ENCODE measurements at places on chromosomes 6 and 20.

DNA sequence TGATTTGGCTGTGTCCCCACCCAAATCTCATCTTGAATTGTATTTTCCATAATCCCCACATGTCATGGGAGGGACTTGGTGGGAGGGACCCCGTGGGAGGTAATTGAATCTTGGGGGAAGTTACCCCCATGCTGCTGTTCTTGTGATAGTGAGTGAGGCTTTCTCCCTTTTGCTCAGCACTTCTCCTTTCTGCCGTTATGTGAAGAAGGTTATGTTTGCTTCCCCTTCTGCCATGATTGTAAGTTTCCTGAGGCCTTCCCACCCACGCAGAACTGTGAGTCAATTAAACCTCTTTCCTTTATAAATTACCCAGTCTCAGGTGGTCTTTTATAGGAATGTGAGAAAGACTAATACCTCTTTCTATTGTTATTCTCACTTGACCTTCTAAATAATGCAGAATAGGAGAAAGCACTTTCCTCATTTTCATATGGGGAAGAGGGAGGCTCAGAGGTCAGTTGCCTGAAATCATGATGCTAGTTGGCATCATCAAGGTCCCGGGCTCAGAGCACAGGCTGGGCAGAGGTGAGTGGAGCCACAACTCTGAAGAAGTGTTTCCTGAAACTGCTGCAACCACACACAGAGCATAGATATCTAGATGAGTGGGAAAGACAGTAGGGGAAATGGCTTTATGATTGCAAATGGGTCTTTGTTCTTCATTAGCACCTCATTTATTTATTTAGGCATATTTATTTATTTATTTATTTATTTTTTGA is 191.0 kb downstream of the QKI start:
- DNase-seq: no peak

GRCh38 chr20:58749098-58749769 is 56.6 kb downstream of the NPEPL1 start:
- no peak for DNase-seq

GRCh38 chr6:150536835-150537234 is 62.9 kb upstream of the PLEKHG1 start:
- DNase-seq: no peak

DNA sequence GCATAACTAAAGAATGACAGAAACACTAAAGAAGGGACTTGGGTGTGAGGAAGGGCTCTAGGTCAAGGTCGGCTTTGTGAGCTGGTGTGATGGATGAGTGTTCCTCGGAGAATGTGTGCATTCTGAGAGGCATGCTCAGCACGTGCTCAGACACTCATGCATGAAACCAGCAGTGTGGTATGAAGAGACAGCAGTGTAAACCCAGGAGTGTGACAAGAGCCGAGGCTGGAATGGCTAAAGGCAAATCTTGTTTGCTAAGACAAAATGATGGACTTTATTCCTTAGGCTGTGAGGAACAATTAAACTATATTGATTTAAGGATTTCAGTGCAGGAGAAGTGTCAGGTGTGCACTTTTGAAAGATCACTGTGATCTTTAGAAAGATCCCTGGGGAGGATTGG is 107.4 kb upstream of the MAP7 start:
- DNase-seq: no peak

GRCh38 chr20:52150440-52151258 is 40.9 kb downstream of the ZFP64 start:
- DNase-seq: no peak

GRCh38 chr6:14784596-14785492 is 461.0 kb upstream of the JARID2 start:
- DNase-seq: no peak

- DNase-seq: no peak
These were observed 272.1 kb downstream of the LRFN2 start for GRCh38 chr6:40315060-40315459.

- DNase-seq: no peak
These were observed 74.5 kb downstream of the HUS1B start for GRCh38 chr6:582370-582769.

DNA sequence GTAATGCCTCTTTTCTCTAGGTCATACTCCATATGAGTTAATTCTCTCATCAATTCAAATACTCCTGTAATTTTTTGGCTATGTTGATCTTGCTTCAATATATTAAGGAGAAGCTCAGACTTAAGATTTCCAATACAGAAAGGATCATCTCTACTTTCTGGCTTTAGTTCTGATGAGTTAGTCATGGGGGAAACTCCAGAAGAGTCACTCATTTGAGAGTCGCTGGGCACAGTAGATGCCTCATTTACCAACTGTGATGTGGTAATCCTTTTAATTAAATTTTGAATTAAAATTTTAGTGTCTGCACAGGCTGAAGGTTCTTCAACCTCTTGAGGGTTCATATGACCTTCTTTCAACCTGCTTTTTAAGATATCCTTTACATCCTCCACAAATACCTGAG is 38.5 kb downstream of the DST start:
- DNase-seq: no peak

DNA sequence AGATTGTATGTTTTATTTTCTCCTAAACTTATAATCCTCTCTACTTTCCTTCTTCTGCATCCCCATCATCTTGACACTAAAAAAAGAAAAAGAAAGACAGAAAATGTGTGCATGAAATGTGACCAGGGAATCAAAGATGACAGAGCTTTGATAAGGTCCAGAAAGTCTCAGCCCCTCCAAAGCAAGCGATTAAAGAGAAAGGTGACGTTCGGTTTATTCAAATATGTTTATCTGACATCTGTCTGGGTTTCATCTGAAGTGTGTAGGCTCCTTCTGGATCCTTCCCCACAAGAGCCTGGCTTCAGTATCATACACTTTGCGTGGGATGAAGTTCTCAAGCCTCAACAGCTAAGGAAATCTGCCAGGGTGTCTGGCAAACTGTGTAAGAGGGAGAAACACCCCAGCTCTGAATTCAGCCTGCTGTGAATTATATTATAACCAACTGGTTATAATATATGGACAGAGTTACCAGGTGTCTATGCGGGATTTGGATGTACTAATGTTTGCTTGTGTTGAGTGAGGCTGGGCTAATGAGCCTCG is 263.0 kb downstream of the ZNF217 start:
- no peak for DNase-seq

DNA sequence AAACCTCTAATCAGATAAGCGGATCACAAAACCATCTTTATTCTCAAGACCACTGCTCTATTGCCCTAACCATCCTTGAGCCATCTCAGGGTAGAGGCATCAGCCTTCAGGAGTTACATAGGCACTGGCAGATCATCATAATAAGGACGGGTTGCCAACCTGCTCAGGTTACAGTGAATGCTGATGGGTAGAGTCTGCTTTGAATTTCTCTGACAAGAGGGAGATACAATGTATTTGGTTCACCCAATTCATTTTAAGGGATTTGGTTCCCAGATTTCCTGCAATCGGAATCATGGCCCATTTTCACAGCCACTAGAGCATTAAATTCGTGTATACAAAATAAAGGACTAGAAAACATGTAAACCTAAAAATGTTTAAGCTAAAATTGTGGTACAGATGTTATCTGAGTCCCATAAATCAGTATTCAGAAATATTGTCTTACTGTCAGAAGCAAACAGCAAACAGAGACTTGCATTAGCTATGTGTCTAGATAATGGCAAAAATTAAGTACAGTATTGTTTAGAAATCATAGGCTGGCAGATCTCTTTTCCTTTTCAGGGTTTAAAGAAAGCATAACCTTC is 41.9 kb upstream of the TMEM170B start:
- no peak for DNase-seq

DNA sequence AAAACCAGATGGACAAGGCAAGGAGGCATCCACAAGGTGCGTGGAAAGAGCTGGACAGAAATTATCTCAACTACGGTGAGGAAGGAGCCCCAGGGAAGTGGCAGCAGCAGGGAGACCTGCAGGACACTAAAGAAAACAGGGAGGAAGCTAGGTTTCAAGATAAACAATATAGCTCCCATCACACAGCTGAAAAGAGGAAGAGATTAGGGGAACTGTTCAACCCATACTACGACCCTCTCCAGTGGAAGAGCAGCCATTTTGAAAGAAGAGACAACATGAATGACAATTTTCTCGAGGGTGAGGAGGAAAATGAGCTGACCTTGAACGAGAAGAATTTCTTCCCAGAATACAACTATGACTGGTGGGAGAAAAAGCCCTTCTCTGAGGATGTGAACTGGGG is 26.8 kb downstream of the TRMT6 start:
- no peak for DNase-seq

GRCh38 chr6:170459451-170459850 is 93.7 kb downstream of the PSMB1 start:
- DNase-seq: no peak

DNA sequence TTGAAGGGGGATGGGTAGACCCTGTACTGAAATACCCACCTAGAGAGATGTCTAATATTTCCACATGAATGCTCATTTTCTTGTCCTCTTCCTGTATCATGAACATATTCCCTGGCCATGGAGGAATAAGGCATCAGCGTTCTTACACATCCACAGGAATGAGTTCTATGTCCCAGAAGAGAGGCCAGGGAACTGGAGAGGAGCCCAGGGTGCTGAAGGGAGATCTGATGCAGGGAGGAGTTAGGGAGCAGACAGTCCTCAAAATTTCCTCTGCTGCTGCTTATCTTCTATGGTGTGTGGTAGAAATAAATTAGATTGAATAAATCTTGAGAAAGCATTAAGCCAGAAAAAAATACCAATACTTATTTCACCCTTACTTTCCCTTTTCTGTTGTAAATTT is 295.0 kb downstream of the KCNQ5 start:
- DNase-seq: no peak

DNA sequence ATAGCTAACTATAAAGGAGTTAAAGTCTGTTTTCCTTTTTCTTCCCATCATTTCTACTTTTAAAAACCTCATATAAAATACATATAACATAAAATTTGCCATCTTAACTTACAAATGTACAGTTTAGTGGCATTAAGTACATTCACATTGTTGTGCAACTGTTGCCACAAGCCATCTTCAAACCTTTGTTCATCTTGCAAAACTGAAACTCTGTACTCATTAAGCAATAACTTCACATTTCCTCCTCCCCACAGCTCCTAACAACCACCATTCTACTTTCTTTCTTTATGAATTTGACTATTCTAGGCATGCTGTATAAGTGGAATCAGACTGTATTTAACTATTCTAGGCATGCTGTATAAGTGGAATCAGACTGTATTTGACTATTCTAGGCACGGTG is 4.5 kb downstream of the CCDC170 start:
- no peak for DNase-seq

DNA sequence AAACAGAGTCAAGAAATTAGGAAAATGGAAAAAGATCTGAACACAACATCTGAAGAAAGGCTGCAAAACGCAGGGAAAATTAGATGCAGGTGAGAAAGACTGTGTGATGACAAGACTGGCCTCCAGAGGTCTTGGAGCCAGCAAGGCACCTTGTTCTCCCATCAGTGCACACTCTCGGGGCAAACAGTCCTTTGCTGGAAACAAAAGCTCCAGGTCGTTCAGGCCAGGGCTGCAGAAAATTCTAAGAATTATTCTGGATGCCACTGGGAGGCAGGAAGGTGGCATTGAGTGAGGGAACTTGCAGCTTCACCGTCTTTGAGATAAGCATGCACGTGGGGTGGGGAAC is 219.9 kb upstream of the SSTR4 start:
- DNase-seq: no peak

- DNase-seq: no peak
These were observed 57.5 kb downstream of the RIN2 start for GRCh38 chr20:19815553-19815991.

- DNase-seq: no peak
These were observed 3.3 kb downstream of the MGME1 start for GRCh38 chr20:17972121-17972520.

GRCh38 chr6:39965751-39966150 is 31.5 kb upstream of the MOCS1 start:
- DNase-seq: no peak

- no peak for DNase-seq
These were observed 228.8 kb downstream of the DHX35 start for GRCh38 chr20:39190666-39191570.

DNA sequence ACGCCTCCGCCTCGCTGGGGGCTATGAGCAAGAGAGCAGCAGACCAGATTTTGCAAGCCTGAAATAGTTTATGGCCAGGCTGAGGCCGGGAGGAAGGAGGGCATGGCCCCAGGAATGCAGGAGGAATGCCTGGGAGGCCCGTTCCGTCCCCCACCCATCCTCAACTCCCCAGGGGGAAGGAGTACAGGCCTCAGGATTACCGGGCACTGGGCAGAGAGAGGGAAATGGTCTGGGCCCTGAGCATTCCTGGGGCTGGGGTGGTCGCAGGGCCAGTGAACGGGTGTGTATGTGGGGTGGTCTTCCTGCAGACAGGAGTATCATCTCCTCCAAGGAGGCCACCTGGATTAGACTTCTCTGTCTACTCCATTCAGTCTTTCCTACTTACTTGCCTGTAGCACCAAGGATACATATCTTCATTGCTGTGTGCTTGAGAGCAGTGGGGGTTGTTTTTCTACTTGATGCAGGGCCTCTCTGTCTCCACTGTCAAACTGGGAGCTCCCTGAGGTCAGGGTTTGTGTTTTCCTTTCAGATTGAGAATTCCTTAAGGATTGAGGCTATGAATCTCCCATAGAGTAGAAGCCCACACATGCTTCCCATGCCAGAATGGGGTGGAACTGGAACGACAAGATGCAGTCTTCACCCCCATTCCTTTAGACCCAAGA is 81.3 kb downstream of the VEGFA start:
- no peak for DNase-seq

DNA sequence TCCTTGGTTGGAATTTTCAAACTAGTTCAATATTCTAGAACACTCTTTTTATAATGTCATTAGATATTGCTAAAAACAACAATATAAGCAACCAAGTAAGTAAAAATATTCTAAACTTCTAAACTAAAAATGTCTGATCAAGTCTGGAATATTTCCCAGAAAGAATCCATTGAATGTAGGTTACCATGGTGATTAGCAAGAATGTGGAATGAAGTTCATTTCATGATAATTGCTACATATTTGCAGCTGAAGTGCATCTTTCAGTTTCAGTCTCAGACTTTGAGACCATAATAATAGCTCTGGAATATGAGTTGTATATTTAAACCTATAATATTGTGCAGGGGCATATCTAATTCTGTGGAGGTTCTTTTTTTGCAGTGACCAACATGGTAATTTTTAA is 61.0 kb upstream of the NKAIN2 start:
- DNase-seq: no peak

DNA sequence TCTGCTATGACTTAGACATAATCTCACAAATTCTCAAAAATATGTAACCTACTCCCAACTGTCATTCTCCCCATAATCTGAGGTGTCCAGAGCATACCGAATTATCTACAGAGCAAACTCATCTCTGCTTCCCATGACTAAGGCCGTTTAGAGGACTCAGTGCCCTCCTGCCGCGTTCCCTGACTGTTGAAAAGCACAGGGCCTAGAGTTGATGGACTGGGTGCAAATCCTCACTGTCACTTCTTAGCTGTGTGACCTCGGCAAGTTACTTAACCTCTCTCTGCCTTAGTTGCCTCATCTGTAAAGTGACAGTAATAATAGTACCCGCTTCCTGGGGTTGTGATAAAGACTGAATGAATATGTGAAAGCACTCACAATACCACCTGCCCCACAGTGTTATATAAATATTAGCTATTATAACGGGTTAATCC is 4.7 kb upstream of the TUBB2A start:
- no peak for DNase-seq

- no peak for DNase-seq
These were observed 26.8 kb downstream of the FGD2 start for GRCh38 chr6:37032239-37032638.

- no peak for DNase-seq
These were observed 197.7 kb downstream of the TBXT start for GRCh38 chr6:165970001-165970400.

GRCh38 chr20:44040202-44040915 is 125.7 kb downstream of the TOX2 start:
- DNase-seq: no peak

- no peak for DNase-seq
These were observed 40.1 kb upstream of the PTCHD4 start for GRCh38 chr6:48151142-48151541.

- DNase-seq: no peak
These were observed 131.6 kb upstream of the ID4 start for GRCh38 chr6:19705606-19706005.

Data from activated CD8-positive, alpha-beta memory T cell treated with anti-CD3 and anti-CD28 coated beads for 1 hour (primary cell).